Epithelial cell of prostate (primary cell): ENCODE measurements at places on chromosomes 2 and 18.

- DNase-seq = no peak
Observed at GRCh38 chr2:133374781-133375180, 193.5 kb downstream of the NCKAP5 start.

DNA sequence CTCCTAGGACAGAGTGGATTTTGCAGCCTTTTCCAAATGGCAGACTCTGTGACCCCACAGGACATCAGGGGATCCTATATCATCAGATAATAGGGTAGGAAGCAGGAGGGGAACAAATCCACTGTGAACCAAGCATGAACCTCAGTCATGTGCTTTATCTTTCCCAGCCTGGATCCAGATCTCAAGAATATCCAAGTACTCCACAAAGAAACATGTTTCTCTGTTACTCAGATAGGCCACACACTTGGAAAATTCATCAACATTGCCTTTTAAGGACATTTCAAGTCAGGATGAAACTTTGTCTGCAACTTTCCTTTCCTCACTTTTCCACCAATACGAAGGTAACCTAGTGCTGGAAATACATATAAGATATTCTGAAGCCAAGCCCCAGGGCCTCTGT lies 85.8 kb downstream of the RDH14 start:
- no peak for DNase-seq

GRCh38 chr2:200239216-200239615 lies 67.3 kb upstream of the SPATS2L start:
- no peak for DNase-seq

DNA sequence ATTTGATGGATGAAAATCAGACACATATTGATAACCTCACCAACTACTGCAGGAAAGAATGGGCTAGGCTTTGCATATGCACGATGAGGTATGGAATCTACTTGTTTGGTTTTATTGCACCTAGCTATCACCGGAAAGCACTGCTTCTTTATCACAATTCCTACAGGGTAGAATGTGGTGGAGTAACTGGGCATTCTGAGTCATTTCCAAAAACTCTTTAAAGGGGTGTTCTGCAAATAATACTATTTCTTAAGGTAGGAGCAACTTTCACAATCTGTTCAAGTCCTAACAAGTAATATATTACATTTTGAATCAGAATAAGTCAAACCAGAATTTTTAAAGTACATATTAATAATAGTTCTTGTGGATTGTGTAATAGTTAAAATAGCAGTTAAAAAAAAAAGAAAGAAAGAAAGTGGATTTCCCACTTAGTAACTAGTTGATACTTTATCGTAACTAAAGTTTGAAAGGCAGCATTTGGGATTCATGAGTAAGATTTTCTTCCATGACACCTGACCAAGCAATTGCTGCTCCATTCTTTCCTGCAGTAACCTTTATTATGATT lies 40.5 kb downstream of the INO80C start:
- no peak for DNase-seq

GRCh38 chr2:101781326-101781725 lies 83.8 kb downstream of the MAP4K4 start:
- no peak for DNase-seq

- DNase-seq = no peak
Observed at GRCh38 chr18:78980777-78981380, 1.3 kb downstream of the SALL3 start.

DNA sequence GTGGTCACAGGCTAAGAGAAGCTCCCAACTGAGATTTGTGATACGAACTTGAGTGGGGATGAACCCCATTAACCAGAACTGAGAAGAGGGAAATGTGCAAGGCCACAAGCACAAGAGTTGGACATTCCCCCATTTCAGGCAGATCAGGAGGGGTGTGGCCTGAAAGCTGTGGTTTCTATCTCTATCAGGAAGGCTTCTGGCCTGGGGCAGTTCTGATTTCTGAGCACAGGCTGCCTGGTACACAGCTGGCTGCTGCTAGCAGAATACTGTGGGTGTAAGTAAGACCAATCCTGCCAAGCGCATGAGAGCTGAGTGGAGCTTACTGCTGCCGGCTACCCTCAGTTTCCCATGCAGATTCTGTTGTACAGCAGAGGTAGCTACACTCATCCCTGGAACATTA lies 484.6 kb downstream of the SATB2 start:
- DNase-seq = no peak

GRCh38 chr2:14554849-14555545 lies 77.5 kb upstream of the LRATD1 start:
- DNase-seq = no peak

DNA sequence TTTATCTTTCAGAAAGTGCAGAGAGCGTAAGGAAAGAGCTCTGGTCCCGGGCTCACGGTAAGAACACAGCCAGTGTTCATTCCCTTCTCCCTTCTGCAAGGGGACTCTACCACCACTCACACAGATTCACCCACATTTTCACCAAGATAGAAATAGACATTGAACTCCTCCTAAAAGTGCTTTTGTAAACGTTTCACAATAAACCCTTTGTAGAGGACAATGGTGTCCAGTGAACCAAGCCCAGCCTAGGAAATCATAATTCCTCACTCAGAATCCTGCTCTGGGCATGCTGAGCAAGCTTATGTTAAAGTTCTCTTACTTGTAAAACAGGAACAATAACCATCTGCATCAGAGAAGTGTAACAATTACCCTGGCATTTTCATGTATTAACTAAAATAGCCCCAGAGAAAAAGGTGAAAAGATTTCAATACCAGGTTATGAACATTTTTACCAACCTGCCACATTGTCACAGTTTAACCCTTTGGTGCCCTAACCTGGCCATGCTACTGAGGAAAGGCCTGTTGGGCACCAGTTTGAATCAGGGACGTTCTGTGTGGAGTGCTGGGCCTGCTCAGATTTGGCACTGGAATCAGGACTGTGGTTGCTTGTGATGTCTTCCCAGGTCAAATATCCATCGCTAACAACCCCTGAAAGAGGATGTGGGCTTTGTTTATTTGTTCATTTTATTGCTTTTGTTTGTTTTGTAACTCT lies 22.5 kb upstream of the NDUFV2 start:
- DNase-seq = no peak

DNA sequence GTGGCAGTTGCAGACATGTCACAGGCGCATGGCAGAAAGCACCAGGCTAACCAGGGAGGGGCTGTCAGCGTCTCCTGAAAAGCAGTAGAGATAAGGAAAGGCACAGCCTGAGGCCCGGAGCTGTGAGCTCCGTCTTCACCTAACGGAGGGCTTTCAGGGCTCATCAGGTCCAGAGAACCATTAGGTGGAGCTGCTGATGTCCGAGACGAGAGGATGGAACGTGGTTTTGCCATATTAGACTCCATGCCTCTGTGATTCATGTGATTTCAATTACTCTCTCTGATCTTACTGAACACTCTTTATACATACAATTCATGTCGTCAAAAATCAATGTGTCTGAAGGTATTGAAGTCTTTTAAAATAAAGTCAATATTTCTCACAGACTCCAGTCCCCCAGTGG lies 120.3 kb upstream of the RAB6C start:
- DNase-seq = no peak

- DNase-seq = no peak
Observed at GRCh38 chr2:85355521-85355920, 952 bp downstream of the ELMOD3 start.

DNA sequence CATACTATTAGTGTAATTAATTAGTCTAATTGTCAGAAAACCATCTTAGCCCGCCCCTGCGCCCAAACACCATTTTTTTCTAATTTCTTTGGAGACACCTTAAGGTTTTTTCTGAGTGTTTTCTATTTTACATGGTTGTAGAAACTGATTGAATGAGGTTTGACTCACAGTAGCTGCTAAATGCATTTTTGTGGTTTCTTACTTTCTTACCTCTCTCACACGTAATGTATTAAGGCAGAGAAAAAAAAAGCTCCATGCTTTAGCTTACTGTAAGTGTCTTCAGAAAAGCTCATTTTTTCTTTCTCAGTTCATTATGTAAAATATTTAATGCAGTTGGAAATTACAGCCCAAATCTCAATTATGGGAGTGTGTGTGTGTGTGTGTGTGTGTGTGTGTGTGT lies 548.5 kb upstream of the LRRTM4 start:
- DNase-seq = no peak

GRCh38 chr2:26619521-26619951 lies 21.6 kb downstream of the CIB4 start:
- DNase-seq = no peak

GRCh38 chr2:10433947-10434885 lies 13.9 kb downstream of the ODC1 start:
- no peak for DNase-seq

DNA sequence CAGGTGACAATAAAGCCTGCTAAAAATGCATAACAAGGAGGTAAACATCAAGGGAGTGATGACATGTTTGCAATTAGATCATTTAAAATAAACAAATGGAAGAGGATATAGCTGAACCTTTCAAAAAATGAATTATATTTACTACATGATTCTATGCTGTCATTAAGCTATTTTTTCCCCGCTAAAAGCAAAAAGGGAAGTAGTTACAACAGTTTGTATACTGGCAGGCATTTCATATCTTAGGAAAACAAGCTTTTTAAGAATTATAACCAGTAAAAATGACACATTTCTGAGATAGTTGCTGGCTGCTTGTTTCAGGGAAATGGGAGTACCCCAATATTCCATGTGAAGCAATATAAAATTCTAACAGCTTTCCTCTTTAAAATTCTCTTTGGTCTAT lies 89.1 kb upstream of the ITGB6 start:
- no peak for DNase-seq

DNA sequence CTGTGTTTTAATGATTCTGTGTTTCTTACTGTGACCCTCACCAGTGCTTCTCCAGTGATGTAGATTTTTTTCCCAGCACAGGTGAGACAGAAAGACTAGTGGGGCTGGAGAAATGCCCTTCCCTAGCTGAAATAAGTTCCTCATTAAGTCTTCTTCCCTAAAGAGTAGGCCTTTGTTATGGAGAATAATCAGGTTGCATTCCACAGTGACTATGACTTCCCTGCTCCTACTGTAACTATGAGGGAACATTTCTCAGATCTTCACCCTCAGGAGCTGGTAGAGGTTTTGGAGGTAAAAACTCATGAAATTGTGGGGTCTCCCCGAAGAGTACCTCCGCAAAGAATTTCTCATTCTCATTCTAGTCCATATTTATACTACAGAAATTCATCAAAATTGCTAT lies 286.2 kb downstream of the GRB14 start:
- no peak for DNase-seq

DNA sequence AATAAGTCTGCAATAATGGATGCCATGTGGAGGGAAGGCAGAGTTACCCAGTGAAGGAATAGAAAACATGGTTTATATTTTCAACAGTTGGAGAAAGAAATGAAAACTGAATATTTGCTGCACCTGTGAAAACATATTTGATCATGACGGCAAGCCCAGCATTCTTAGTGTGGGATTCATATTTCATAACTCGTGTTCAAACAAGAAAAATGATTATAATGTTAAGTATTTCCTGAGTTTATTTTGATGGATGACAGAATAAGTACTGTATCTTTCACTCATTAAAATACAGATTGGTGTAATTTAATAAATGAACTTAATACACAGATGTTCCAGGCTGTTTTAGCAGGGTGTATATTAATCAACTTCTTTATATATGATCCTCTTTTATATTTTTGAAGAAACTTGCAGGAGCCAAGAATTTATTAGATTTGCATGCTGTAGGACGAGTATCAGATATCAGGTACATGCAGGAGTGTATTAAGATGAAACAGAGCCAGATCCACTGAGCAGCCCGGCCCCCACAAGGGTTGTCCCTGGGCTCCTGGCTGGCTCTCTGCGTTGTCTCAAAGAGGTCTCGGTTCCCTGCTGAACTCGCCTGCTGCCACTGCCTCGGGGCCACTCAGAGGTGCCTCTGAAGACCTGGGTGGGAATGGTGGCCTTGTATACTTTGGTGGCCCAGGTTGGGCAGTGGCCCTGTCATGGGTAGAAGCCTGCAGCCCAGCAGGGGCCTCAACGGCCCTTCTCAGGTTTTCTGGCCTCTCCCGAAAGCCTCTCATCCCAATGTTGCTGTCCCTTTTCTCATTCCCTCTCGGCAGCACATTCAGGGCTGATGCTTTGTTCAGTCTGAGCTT lies 95.0 kb upstream of the LDAH start:
- no peak for DNase-seq

GRCh38 chr2:190782264-190782663 lies 98.4 kb upstream of the GLS start:
- DNase-seq = no peak

DNA sequence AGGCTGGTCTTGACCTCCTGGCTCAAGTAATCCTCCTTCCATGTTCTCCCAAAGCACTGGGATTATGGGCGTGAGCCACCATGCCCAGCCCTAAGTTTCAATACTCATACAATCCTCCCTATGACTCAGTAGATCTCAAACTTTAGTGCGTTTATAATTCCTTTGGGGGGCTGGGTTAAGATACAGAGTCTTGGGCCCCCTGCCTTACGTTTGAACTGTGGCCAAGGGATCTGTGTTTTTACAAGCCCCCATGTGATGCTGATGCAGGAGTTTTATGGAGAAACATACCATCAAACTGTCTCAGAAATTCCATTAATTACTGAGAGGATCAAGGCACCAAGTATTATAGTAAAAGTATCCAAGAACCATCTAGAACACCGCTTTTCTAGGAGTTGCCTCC lies 38.2 kb upstream of the FAM136A start:
- no peak for DNase-seq

DNA sequence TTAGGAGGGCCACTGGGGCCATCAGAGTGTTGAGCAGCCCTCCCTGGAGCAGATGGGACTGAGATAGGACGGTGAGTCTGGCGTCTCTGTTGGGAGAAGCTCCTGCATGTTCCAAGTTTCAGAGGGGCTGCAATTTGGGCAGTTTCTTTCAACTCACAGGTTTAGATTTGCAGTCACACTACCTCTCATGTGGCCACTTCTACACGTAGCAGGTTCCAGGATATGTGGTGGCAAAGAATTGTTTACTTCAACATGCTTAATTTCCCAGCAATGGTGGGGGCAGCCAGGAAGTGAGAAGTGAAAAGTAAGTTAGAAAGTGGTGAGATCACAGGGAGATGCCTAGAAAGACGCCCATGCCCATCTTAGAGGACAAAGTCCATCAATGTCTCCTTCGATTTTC lies 9.3 kb downstream of the NCK2 start:
- no peak for DNase-seq

- DNase-seq = no peak
Observed at GRCh38 chr18:58391231-58391825, 237.6 kb downstream of the ALPK2 start.

DNA sequence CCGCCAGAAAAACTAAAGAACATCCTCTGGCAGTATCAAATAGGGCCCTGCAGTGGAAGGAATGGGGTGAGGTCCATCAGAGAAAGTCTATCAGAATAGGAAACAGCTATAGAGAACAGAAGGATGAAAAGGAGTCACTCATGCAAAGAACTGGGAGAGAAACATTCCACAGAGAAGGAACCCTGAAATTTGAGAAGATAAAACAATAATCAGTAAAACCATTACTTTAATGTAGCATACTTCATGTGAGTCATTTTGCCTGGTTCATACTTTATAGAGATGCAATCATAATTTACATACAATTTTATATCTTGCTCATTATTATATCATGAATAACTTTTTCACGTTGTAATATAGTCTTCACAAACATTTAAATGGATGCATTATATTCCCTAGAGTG lies 402.2 kb downstream of the NCKAP5 start:
- no peak for DNase-seq

- no peak for DNase-seq
Observed at GRCh38 chr2:185391543-185391942, 347.1 kb upstream of the FSIP2 start.

- DNase-seq = peak; percentile 22
Observed at GRCh38 chr2:98691303-98691702, 39.6 kb downstream of the MGAT4A start.

GRCh38 chr2:10882568-10882967 lies 29.2 kb upstream of the KCNF1 start:
- no peak for DNase-seq
